ENCODE measurements at places on chromosomes 5 and 9. TPM values are rescaled to one million over a fixed set of nuclear protein-coding genes. Genes with fewer than 3 reads are reported as not detected.
A peak's percentile ranks its signal among the peaks of the same experiment; 100 is the strongest.

GRCh38 chr5:179827680-179828079, 7.0 kb downstream of the SQSTM1 start:
- peaks cover 53% of the 10 kb centered on the region for H3K36me3 ChIP-seq
- H3K27ac ChIP-seq, result peak overlapping the region; percentile 2
- no peak overlapping the region for H3K4me3 ChIP-seq
- no peak for DNase-seq

DNA sequence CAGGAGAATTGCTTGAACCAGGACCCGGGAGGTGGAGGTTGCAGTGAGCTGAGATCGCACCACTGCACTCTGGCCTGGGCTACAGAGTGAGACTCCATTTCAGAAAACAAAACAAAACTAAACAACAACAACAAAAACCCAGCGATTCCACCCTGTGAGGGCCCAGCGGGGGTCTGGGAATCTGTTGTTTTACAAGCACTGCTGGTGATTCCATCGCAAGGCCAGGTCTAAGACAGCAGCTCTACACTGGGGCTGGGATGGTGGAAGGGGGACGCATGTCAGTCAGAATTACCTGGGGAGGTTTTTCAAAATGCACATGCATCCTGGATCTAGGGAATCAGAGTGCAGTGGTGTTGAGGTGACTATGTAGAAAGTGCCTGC, 90.9 kb downstream of the ANKRD55 start:
- no peak overlapping the region for H3K27ac ChIP-seq
- DNase-seq, result no peak
- no peaks in the 10 kb centered on the region for H3K27me3 ChIP-seq
- H3K36me3 ChIP-seq, result no peaks in the 10 kb centered on the region

DNA sequence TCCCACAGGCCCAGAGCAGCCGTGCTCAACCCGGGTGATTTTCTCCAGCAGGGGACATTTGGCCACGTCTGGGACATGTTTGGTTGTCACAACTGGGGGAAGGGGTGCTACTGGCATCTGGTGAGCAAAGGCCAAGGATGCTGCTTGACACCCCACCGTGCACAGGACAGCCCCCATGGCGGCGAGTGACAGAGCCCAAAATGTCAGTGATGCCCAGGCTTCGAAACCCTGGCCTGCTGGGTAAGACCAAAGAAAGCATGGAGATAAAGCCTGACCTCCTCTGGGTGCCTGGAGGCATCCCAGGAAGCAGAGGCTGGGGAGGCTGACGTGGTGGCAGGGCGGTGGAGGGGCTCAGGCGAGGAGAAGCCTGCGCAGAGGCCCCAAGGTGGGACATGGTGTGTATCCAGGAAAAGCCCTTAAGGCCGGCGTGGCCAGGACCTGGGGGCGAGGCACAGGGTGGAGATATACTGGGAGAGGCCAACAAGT, 66.4 kb downstream of the ZNF354C start:
- H3K4me1 ChIP-seq, result no peaks in the 10 kb centered on the region
- peaks cover 22% of the 10 kb centered on the region for H3K36me3 ChIP-seq
- no peak overlapping the region for H3K27ac ChIP-seq

SLC4A9 gene
- 0.11 TPM for total RNA-seq

- no peak overlapping the region for H3K27ac ChIP-seq
- no peaks in the 10 kb centered on the region for H3K4me1 ChIP-seq
- no peak overlapping the region for H3K4me3 ChIP-seq
- peaks cover 3% of the 10 kb centered on the region for H3K27me3 ChIP-seq
- no peaks in the 10 kb centered on the region for H3K36me3 ChIP-seq
- DNase-seq, result no peak
Observed at GRCh38 chr9:78695519-78695918, 398.6 kb downstream of the PSAT1 start.

DNA sequence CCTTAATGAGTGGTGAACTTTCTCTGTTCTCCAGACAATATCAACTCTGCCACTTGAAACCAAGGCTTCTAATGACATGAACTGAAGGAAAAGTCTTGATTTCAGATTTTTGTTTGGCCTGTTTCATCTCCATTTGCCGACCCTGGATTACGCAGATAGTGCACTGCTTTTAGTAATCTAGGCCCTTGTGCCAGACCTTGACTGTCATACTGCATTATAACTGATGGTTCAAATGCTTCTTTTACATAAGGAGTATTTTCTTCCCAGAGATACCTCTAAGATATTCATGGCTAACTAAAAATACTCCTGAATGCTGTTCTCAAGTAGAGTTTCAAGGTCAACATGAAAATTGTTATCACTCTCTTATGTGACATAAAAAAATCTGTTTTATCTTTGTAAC, 238.7 kb upstream of the SEMA6A start:
- no peak overlapping the region for H3K27ac ChIP-seq
- no peak overlapping the region for H3K4me3 ChIP-seq
- H3K27me3 ChIP-seq, result no peaks in the 10 kb centered on the region
- no peaks in the 10 kb centered on the region for H3K36me3 ChIP-seq
- H3K4me1 ChIP-seq, result no peaks in the 10 kb centered on the region
- no peak for DNase-seq

KIAA1958 gene
- total RNA-seq, result 24.0 TPM

GRCh38 chr9:13863112-13863511, 450.8 kb downstream of the NFIB start:
- H3K4me3 ChIP-seq, result no peak overlapping the region
- no peak overlapping the region for H3K27ac ChIP-seq
- DNase-seq, result peak; percentile 99
- H3K36me3 ChIP-seq, result no peaks in the 10 kb centered on the region

DNA sequence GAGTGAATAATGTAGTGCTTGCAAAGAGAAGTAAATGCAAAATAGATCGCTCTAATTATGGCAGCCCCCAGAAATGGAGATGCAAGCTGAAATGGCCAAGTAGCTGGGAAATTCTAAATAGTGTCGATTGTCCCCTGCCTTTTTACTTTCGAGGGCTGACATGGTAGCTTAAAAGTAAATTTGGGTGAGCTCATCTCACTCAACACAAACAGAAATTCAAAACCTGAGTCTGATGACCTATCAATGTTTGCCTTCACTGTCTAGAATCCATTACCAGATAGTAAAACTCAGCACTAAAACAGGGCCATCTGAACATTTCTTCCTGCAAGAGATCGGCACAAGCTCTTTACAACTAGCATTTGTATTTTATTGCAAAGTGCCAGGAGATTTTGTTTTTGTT, 7.0 kb upstream of the LHX2 start:
- no peaks in the 10 kb centered on the region for H3K36me3 ChIP-seq
- H3K27me3 ChIP-seq, result peaks cover 92% of the 10 kb centered on the region

DNA sequence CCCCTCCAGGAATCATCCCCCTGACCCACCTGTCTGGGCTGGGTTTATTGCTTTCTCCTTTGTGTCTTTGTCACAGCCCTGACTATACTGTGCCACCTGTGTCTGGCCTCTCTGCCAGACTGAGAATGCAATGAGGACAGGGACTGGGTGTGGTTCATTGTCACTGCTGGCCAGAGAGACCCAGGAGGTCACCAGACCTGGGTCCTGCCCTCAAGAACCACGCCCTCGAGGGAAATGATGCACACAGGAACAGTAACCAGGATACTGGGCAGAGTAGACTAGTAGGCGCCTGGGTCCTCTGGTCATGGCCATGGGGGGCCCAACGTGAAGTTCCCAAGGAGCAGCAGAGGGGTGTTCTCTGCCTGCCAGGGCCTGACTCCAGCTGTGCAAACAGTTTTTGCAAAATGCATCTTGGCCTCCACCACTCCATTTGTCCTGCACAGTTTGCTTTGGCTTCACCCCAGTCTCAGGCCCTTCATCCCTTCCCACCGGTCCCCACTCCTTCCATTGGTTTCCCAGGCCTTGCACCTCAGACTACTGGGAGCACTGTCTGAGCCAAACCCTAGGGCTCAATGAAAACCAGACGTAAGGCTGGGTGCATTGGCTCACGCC, 17.8 kb downstream of the RGS3 start:
- H3K36me3 ChIP-seq, result no peaks in the 10 kb centered on the region
- no peak for DNase-seq
- no peak overlapping the region for H3K4me3 ChIP-seq
- peaks cover 5% of the 10 kb centered on the region for H3K4me1 ChIP-seq

DNA sequence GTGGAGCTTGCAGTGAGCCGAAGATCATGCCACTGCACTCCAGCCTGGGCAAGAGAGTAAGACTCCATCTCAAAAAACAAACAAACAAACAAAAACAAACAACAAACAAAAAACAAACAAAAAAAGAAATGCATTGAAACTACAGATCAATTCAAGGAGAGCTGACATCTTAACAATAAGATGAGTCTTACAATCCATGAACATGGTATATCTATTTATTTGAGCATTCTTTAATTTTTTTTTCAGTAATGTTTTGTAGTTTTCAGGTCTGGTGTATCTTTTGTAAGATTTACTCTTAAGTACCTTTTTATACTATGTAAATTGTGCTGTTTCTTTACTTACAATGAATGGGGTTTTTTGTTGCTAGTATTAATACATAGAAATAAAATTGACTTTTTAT, 140.1 kb upstream of the DAPK1 start:
- H3K4me3 ChIP-seq, result no peak overlapping the region
- no peaks in the 10 kb centered on the region for H3K27me3 ChIP-seq
- H3K4me1 ChIP-seq, result no peaks in the 10 kb centered on the region
- no peak overlapping the region for H3K27ac ChIP-seq
- H3K36me3 ChIP-seq, result no peaks in the 10 kb centered on the region
- no peak for DNase-seq

- H3K4me3 ChIP-seq, result peak within 1 kb of the TSS; percentile 64
- peak; percentile 93 for DNase-seq
- H3K27me3 ChIP-seq, result no peaks in the 10 kb centered on the region
- H3K4me1 ChIP-seq, result no peaks in the 10 kb centered on the region
- peak within 1 kb of the TSS; percentile 81 for H3K27ac ChIP-seq
Observed at GRCh38 chr9:111599092-111599954, at the start of gene PTGR1. Gene PTGR1 (minus strand): TSS chr9:111599647. CDS start chr9:111597422, 2,225 bp downstream.

DNA sequence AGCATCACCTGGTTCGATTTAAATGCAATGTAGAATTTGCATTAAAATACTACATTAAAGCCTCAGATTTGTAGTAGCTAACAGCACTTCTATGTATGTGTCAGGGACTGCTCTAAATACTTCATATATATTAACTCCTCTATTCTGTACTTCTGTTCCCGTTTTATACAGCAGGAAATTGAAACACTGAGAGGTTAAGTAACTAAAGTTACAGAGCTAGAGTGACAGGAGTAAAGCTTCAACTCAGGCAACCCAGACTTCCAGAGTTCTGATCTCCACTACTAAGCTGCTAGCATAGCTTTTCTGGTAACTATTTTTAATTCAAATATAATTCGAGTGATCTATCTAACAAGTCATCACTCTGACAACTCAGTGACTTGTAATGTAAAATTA, 619 bp upstream of the APC start:
- no peak for DNase-seq
- no peak overlapping the region for H3K4me3 ChIP-seq
- no peaks in the 10 kb centered on the region for H3K27me3 ChIP-seq
- no peak overlapping the region for H3K27ac ChIP-seq
- H3K36me3 ChIP-seq, result no peaks in the 10 kb centered on the region

- peaks cover 29% of the 10 kb centered on the region for H3K36me3 ChIP-seq
- H3K27me3 ChIP-seq, result no peaks in the 10 kb centered on the region
- peak; percentile 16 for DNase-seq
- no peaks in the 10 kb centered on the region for H3K4me1 ChIP-seq
- H3K27ac ChIP-seq, result no peak overlapping the region
Observed at GRCh38 chr5:7897014-7897600, 28.2 kb downstream of the MTRR start.

NPM1 gene
- 601 TPM for total RNA-seq

NUTM2G gene
- not detected for total RNA-seq

CER1 gene
- not detected for total RNA-seq

DNA sequence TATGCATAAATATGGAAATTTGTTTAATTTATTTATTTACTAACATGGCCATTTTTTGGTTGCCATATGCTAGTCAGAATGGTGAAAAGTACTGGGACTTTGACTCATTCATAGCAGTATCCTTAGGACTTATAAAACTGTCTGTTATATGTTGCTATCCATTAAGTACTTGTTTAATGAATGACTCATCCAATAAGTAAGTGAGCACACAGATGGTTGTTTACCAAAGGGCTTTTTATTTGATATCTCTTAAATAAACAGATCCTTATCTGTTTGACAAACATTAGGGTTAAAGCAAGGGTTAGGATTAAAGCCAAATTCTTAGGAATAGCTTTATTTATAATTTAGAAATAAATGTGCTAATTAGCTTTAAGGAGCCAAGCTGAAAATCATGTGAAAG, 183.4 kb downstream of the FBXO4 start:
- DNase-seq, result no peak
- H3K27me3 ChIP-seq, result no peaks in the 10 kb centered on the region
- H3K4me1 ChIP-seq, result no peaks in the 10 kb centered on the region
- no peak overlapping the region for H3K4me3 ChIP-seq
- no peak overlapping the region for H3K27ac ChIP-seq
